CD4-positive, alpha-beta memory T cell (primary cell): ENCODE measurements at places on chromosomes 5 and 9.

DNA sequence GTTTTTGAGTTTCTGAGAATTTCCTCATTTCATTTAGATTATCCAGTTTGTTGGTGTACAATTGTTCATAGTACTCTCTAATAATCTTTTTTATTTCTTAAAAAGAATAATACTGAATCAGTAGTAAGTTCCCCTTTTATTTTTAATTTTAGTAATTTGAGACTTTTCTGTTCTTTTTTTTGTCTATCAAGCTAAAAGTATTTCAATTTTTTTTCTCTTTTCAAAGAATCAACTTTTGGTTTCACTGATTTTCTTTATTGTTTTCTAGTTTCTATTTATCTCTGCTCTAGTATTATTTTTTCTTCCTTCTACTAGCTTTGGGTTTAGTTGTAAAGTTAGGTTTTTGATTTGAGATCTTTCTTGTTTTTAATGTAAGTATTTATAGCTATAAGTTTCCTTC lies 60.6 kb upstream of the ARL15 start:
- no peak for DNase-seq
- no peak overlapping the region for H3K27ac ChIP-seq
- no peaks in the 10 kb centered on the region for H3K36me3 ChIP-seq

- DNase-seq, result no peak
- H3K4me1 ChIP-seq, result peaks cover 16% of the 10 kb centered on the region
- H3K27me3 ChIP-seq, result no peaks in the 10 kb centered on the region
- no peaks in the 10 kb centered on the region for H3K36me3 ChIP-seq
Measured at GRCh38 chr5:66828046-66828547, 231.9 kb downstream of the MAST4 start.

DNA sequence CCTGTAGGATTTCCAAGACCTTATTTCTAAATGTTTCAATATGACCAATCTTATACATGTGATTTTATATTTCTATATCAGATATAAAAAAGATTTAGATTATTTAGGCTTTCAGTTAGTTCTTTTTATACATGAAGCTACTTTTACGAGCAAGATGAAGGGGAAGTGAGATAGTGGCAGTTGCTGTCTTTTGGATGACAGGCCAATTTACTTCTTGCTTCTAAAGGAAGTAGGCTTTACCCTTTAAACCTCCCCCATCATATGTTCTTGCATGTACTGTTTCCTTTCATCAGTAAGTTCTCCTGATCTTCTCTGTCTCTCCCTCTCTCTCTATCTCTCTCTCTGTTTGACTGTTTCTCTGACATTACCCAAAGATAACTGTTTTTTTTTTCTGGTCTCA lies 4.0 kb upstream of the TYRP1 start:
- no peak overlapping the region for H3K27ac ChIP-seq
- no peaks in the 10 kb centered on the region for H3K4me1 ChIP-seq
- H3K4me3 ChIP-seq, result no peak overlapping the region
- no peaks in the 10 kb centered on the region for H3K27me3 ChIP-seq
- no peaks in the 10 kb centered on the region for H3K36me3 ChIP-seq

DNA sequence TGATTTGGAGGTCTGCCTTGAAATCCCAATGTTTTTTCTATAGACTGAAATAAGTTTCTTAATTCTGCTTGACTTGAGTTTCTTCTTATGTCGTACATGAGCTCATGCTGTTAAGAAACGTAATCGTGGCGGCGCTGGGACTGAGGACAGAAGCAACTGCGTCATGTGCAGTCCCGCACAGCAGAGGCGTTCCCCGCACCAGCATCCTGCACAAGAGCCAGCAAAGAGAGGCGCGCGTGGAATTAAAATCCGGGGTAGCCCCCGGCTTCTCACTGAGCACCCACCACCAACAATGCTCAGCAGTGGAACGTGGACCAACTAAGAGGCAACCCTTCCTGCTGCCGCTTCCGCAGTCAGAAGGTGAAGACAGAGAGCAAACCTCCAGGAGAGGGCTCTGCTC lies 496.2 kb upstream of the ADAMTS16 start:
- H3K27me3 ChIP-seq, result no peaks in the 10 kb centered on the region
- H3K27ac ChIP-seq, result no peak overlapping the region
- no peaks in the 10 kb centered on the region for H3K36me3 ChIP-seq
- no peaks in the 10 kb centered on the region for H3K4me1 ChIP-seq
- no peak overlapping the region for H3K4me3 ChIP-seq
- no peak for DNase-seq
